ENCODE measurements at places on chromosomes 3 and 15.

DNA sequence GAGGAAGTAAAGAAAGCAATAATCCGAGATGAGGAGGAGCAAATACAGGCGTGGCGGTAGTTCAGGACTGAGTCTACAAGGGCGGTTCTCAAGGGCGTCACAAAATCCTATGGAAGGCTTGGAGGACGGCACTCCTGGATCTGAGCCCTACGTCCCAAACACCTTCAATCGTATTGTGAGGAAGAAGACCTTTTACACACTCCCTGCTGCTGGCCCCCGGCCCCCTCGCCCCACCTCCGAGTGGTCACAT lies 747 bp downstream of the PLD1 start:
- DNase-seq = no peak

DNA sequence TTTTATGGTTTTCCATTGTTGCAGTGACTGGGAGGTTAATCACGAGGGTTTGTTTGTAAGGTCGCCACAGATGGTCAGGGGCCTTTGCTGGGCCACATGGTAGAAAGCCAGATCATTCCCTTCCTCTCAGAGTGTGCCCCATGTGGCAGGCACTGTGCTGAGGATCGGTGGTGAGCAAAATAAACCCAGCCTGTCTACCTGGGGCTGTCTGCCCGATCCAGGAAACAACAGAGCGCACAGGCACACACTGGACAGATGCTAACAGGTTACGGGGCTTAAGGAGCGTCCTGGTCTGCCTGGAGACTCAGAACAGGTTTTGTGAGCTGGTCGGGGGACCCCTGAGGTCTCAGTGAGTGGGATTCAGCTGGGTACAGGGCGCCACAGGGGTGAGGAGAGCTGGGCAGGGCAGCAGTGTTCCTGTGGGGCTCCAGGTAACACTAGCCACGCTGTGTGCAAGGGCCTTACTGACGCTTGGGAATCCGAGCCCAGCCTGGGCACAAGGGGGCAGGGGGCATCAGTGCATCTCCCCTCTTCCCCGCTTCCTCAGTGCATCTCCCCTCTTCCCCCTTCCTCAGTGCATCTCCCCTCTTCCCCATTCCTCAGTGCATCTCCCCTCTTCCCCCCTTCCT lies 136.4 kb downstream of the DNAJB8 start:
- no peak for DNase-seq

DNA sequence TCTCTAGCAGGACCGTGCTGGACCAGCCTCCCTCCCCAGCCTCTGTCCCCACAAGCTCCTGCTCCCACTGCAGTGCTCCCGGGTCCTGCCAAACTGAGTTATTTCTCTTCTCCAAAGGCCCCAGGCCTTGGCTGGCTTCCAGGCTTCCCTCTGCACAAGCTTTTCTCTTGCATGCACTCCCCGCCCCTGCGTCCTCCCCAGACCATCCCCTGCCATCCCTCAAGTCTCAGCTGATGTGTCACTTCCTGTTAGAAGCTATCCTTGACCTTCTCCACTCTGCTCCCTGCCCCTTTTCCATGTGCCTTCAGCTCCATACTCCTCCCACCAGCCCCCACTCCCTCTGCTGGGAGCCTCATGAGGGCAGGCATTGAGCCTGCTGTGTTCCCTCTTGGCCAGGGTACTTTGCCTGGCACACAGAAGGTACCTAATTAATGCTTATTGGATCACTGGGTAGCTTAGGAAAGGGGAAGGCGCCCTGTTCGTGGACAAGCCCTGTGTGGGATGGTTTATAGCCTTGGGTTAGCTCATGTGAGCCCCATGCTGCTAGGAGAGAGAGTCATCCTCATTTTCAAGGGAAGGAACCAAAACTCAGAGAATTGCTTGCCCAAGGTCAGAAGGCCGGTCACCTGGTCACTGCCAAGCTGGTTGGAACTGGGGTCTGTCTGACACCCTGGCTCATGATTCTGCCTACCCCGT lies 56.4 kb downstream of the FEM1B start:
- no peak for DNase-seq

GRCh38 chr15:99502182-99502581 lies 63.6 kb upstream of the MEF2A start:
- no peak for DNase-seq

DNA sequence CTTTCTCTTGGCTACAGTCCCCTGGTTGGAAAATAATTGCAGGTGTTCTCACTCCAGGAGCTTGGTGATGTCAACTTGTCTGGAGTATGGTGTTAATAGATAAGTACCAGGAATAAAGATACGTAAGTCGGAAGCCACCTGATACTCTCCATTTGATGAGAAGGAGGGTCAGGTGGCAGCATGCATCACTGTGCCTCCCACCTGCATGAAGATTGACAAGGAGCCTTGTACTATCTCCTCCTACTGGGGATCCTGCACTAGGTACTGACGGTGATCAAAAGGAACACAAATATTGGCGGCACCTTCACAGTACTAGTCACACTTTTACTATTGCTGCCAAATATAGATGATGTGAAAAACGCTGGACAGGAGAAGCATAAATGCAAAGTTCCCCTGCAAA lies 32.6 kb upstream of the GABRB3 start:
- no peak for DNase-seq

Data from stimulated activated CD4-positive, alpha-beta T cell treated with anti-CD3 and anti-CD28 coated beads, Interleukin-4, amount 100 ng/mL, for 48 hours (primary cell).